ENCODE measurements at places on chromosomes 6 and 20.

- no peak for DNase-seq
These were observed 2.1 kb upstream of the TRDN start for GRCh38 chr6:123638865-123639264.

GRCh38 chr6:140176306-140176705 lies 801.9 kb upstream of the CITED2 start:
- DNase-seq = no peak

DNA sequence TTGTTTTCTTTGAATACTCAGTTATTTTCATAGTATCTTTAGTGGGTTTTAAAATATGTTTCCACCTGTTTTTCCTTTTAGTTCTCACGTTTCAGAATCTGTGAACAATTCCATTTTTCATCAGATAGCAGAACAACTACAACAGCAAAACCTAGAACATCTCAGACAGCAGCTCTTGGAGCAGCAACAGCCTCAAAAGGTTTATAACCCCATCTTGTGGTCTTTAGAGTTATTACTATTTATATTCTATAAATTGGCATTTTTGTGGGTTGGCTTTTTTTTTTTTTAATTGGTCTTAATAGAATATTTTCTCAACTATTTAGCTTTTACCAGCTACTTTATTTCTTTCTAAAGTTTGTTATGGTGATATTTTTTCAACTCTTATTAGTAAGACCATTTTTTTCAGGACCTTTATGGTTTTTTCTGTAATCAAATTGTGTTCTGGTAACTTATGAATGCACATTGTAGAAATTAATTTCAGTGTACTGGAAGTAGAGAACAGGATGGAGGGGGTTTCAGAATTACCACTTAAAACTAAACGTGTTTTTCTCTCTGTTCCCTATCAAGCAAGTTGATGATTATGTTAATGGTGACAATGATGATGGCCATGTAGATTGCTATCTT lies 72.2 kb downstream of the SCAF8 start:
- DNase-seq = peak; percentile 20

GRCh38 chr6:120055071-120055470 lies 705.5 kb upstream of the MAN1A1 start:
- DNase-seq = no peak

GRCh38 chr6:134063121-134063965 lies 10.9 kb upstream of the SLC2A12 start:
- no peak for DNase-seq

- DNase-seq = no peak
These were observed 147.8 kb downstream of the PHACTR3 start for GRCh38 chr20:59752101-59752586.

GRCh38 chr6:14559746-14560536 lies 442.4 kb downstream of the CD83 start:
- no peak for DNase-seq

GRCh38 chr6:137051790-137052472 lies 7.2 kb upstream of the IL20RA start:
- peak; percentile 15 for DNase-seq

GRCh38 chr6:56690519-56691285 lies 48.0 kb upstream of the DST start:
- no peak for DNase-seq

GRCh38 chr6:107763946-107764345 lies 60.2 kb downstream of the SCML4 start:
- DNase-seq = no peak

GRCh38 chr6:626236-626635 lies 30.7 kb downstream of the HUS1B start:
- no peak for DNase-seq

GRCh38 chr20:8074931-8075330 lies 55.4 kb upstream of the TMX4 start:
- no peak for DNase-seq

DNA sequence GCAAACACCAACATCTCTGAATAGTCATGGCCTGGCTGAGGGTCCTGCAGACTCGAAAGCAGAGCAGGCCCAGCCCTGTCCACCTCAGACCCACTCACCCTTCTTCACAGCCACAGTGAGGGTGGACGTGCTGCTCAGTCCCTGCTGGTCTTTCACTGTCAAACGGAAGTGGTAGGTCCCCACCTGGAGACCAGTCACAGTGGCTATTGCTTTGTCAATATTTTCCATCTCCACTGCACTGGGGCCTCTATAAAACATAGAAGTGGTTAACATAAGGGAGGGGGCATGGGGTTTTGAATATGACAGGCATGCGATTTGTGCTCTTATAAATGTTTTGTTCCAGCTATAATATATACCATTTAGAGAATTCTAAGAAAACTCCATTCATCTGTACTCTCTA lies 73.9 kb downstream of the ALDH5A1 start:
- no peak for DNase-seq

- no peak for DNase-seq
These were observed 190.8 kb downstream of the MTFR2 start for GRCh38 chr6:136059308-136059707.

GRCh38 chr6:114194362-114195026 lies 148.3 kb downstream of the HS3ST5 start:
- peak; percentile 8 for DNase-seq

DNA sequence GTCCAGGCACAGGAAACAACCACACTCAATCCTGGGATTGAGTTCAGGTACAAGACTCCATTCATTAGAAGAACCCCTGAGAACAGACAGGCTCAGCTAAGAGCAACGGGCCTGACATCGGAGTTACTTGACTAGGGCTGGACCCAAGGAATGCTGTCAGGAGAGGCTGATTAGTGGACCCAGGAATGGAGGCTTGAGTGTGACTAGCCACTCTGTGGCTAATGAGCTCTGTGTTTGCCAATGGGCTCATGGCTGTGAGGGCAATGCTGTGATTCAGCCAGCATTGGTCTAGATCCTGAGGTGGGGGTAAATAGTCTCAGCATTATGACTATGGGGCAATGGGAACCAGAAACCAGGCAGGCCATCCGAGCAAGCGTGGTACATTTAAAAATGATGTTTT lies 71.8 kb downstream of the RIOK1 start:
- no peak for DNase-seq

- DNase-seq = no peak
These were observed 36.4 kb upstream of the MYB start for GRCh38 chr6:135144673-135145062.

DNA sequence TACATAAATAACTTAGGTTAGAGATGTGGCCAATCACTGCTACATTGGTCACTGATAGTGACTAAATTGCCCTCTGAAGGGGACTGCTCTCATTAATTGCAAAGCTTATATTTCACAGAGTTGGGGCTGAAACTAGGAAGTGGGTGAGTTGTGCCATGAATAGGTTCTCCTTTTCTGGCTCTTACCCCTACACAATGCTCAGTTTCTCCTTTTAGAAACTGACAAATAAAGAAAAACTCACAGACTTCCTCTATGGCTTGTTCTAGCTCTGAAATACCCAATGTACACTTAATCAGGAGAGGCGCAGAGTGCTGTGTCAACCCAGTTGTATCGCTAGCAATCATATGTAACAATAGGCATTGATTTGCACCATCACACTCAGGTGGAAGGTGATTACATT lies 41.2 kb upstream of the PROKR2 start:
- no peak for DNase-seq

DNA sequence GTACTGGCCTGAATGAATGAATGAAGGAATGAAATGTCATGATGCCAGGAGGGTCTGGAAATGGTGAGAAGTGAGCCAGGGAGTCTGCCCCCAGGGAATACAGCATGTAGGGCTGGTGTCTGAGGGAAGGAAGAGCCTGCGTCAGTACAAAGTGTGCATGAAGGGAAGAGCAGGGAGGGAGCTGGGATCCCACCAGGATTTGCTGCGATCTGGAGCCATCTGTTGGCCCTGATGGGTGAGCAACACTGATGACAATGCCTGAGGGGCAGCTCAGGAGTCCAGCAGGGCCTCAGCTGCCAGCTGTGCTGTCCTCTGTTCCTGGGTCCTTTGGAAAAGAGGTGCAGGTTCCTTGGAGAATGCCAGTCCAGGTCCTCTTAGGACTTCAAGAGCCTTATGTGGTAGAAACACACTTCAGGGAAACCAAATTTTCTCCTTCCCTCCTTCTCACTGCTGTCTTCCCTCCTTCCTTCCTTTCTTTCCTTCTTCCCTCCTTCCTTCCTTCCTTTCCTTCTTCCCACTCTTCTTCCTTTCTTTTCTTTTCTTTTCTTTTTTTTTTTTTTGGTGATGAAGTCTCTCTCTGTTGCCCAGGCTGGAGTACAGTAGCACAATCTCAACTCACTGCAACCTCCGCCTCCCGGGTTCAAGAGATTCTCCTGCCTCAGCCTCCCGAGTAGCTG lies 11.5 kb downstream of the BPI start:
- no peak for DNase-seq

- DNase-seq = no peak
These were observed 16.7 kb downstream of the TIAM2 start for GRCh38 chr6:155011809-155012291.

DNA sequence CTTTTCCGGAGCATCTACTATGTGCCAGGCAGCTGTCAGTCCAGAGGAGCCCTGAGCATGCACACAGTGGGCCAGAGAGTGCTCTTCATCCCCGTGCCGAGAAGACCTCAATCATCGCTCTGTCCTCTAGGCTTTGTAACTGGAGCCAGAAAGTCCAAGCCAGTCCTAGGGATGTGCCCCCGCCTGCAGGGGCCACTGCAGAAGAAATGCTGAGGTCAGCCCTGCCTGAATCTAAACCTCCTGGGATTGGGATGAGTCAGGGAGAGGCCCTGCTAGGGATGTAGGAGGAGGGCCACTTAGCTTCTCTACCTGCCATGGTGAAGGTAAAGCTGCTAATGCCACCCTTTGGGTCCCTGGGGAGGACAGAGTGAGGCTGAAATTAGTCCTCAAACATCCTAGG lies 146.8 kb downstream of the CDC5L start:
- no peak for DNase-seq

Data from HS-27A (cell line).